ENCODE measurements at places on chromosomes 3 and 15. TPM values are rescaled to one million over a fixed set of nuclear protein-coding genes. Genes with fewer than 3 reads are reported as not detected.

GRCh38 chr3:53758846-53759245, 87.4 kb downstream of the CHDH start:
- no peak for DNase-seq
- no peaks in the 10 kb centered on the region for H3K27me3 ChIP-seq
- no peak overlapping the region for H3K27ac ChIP-seq
- no peaks in the 10 kb centered on the region for H3K36me3 ChIP-seq

GRCh38 chr3:106126846-106127235, 258.0 kb upstream of the CBLB start:
- no peaks in the 10 kb centered on the region for H3K36me3 ChIP-seq
- no peaks in the 10 kb centered on the region for H3K27me3 ChIP-seq
- no peak overlapping the region for H3K4me3 ChIP-seq
- no peaks in the 10 kb centered on the region for H3K4me1 ChIP-seq
- no peak for DNase-seq

DNA sequence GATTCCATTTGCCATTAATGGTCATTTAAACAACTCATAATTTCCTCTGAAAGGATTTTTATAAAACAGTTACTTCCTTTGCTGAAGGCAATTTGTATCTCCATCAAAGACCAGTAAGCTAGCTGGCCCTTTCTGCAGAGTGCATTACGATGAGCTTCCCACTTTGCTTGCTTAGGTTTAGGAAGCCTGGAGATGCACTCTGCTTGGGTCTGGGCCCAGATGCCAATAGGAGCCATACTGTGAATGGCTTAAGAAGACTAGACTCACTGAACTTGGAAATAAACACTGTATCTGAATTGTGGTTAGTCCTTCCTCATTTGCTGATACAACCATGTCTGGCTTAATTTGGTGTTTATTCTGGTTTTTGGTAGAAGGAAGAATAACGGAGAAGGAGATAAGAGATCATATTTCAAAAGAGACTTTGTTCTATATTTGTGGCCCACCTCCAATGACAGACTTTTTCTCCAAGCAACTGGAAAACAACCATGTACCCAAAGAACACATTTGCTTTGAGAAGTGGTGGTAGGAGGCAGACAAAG, 38.1 kb downstream of the OXNAD1 start:
- no peaks in the 10 kb centered on the region for H3K27me3 ChIP-seq
- H3K4me3 ChIP-seq: no peak overlapping the region
- H3K4me1 ChIP-seq: no peaks in the 10 kb centered on the region
- DNase-seq: no peak
- H3K36me3 ChIP-seq: no peaks in the 10 kb centered on the region
- no peak overlapping the region for H3K27ac ChIP-seq

Gene P2RY14
- polyA plus RNA-seq: 6.0 TPM

Gene SPTSSB
- 9.1 TPM for polyA plus RNA-seq

All from left lung (tissue), 14 donors.